BJ (cell line): ENCODE measurements at places on chromosomes 12 and 14. TPM values are rescaled to one million over a fixed set of nuclear protein-coding genes. Genes with fewer than 3 reads are reported as not detected.

Gene OR10G2
- not detected in 2 replicates for polyA plus RNA-seq

DNA sequence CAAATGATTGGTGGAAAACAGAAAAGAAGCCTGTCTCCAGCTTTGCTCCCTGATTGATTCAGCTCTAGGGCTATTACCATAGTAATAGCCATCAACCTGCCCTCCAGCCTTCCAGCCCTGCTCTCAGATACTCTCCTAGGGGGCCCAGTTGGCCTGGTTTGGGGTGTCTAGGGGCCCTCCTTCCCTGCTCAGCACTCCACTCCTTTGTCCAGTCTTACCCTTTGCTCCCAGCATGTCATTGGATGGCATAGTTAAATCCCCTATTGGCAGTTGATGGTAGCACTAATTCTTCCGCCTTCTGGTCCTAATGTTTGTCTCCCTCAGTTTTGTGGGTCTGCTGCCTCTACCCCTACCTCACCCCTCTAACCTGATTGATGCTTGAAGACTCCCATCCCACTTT, 175.4 kb upstream of the PELI2 start:
- no peak for DNase-seq

Gene CCDC196
- not detected in 2 replicates for polyA plus RNA-seq

DNA sequence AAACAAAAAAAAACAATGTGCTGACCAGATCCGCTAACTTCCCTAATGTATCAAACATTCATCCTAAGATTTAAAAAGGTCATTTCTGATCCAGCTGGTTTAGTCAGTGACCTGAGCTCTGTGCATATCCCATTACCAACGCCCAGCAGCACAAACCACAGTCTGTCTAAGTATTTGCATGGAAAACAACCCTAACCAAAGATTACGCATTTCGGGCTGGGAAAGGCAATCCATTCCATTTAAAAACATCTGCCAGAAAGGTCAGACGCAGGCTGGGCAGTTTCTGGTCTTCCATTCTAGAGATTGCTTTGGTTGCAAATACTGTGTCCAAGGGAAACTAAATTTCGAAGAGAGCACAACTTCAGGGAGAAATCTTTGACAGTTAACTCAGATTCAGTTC, 234.9 kb downstream of the FLRT2 start:
- no peak for DNase-seq

Gene DCN
- 823 and 944 TPM in 2 replicates for polyA plus RNA-seq
